Dermis lymphatic vessel endothelial cell (primary cell): ENCODE measurements at places on chromosomes 7 and 10. TPM values are rescaled to one million over a fixed set of nuclear protein-coding genes. Genes with fewer than 3 reads are reported as not detected.

OR6V1 gene
- total RNA-seq, result not detected in 2 replicates

PRSS1 gene
- not detected in 2 replicates for total RNA-seq

ALOX5 gene
- not detected in 2 replicates for total RNA-seq

ASCC1 gene
- total RNA-seq, result 21.3 and 29.7 TPM in 2 replicates
